GM12865 (cell line): ENCODE measurements at places on chromosomes 7 and 10.

- DNase-seq = no peak
Measured at GRCh38 chr7:131487217-131487616, 69.2 kb downstream of the PODXL start.

- DNase-seq = no peak
Measured at GRCh38 chr7:75885036-75885435, 6.2 kb downstream of the RHBDD2 start.

GRCh38 chr7:95421847-95422444, 12.9 kb downstream of the PON2 start:
- DNase-seq = no peak

- DNase-seq = peak; percentile 41
Measured at GRCh38 chr7:22733761-22734160, 6.8 kb downstream of the IL6 start.

DNA sequence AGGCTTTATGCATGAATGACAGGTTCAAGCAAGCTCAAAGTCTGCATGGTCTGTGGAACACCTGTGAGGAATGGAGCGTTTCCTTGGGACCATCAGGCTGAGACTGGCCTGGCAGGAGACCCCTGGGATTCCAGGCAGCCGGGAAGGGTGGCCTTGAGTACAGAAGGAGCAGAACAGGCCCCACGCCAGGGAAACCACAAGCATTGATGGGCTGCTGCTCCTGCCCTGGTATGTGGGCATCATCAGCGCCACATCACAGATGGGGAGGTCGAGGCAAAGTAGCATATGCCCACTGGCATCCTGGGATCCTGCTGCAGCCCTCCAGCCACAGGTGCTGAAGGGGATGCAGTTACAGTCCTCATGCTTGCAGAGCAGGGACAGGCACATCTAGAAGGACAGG, 40.9 kb downstream of the ANTXRL start:
- DNase-seq = no peak

- DNase-seq = no peak
Measured at GRCh38 chr10:131815266-131816156, 85.3 kb upstream of the PPP2R2D start.

DNA sequence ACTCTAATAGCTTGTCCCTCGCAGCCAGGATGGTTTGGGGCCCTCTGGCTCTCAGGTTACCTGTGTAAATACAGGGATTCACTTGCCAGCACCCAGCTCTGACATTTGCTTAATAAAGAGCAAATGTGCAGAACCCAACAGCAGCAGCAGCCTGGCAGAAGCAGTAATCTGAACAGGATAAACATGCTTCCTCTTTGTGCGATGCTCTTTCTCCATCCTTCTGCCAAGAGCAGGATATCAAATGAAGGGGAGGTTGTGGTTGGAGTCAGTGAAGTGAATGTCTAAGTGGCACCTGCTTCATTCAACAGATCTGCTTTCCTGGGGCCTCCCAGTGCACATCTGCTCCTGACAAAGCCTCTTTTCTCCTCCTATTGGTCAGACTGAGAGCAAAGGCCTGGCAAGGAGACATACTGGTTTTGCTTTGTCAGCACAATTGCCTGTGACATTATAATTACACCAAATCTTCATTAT, 130.3 kb downstream of the NRF1 start:
- DNase-seq = no peak

DNA sequence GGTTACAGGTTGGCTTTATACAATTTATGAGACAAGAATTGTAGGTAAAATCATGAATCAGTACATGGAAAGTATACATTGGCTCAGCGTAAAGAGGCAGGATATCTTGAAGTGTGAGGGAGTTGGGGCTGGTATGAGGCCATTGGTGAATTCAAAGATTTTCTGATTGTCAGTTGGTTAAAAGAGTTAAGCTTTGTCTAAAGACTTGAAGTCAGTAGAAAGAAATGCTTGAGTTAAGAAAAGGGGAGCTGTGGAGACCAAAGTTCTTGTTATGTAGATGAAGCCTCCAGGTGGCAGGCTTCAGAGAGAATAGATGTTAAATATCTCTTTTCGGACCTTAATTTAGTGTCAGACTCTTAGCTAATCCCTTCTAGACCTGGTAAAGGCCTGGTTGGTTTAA, 341.0 kb downstream of the GALNT17 start:
- no peak for DNase-seq

DNA sequence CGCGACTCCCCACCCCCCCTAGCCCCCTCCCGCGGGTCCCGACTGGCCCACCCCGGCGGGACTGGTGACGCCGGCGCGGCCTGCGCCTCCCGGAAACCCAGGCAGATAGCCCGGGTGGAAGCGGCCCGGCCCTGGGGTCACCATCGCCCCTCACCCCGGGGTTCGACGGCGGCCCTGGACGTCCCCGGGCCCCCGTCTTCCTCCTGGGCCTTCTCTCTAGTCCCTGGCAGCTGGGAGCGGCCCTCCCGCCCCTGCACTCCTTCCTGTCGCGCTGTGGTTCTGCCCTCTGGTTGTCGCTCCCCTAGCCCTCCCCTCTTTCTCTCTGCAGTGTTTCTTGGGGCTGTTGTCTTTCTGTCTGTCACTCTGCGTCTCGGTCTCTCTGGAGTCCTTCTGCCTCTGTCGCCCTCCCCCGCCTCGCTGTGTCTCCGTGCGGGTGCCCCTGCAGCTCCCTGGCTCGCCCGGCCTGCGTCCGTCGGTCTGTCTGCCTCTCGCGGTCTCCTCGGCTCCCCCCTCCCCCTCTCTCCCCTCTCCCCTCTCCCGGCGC, 90.5 kb upstream of the PAX2 start:
- DNase-seq = no peak

DNA sequence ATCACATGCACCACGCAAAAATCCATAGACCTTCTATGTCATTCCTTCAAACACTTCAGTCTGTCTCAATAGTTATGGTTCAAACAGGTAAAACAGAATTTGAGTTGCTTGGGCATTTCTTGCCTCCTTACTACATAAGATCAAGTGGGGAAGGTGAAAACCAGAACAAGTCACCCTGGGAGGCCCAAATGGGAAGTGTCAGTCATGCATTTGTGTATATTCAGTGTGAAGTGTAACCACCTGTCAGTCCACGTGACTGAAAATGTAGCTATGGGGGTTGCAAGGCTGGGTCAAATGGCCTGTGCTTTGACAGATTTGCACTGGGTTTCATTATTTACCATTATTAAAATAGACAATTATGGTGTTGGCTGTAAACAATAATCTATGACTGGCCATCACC, 176.6 kb upstream of the VIPR2 start:
- DNase-seq = no peak

DNA sequence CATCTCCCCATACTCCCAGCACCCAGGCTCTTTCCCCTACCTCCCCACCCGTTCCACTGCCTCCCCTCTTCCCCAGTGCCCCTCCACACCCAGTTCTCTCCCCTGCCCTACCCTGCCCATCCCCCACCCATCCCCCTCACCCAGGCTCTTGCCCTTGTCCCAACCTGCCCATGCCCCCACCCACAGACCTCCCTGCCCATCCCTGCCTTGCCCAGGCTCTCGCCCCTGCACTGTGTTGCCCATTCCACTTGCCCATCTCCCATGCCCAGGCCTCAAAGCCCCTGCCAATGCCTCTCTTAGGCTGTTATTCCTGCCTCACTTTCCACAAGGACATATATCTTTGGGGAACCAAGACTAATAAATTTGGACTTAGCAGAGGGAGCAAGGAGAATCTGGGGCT, 262.6 kb upstream of the CXCL12 start:
- no peak for DNase-seq

GRCh38 chr7:21934808-21935207, 10.9 kb downstream of the CDCA7L start:
- DNase-seq = no peak

- peak; percentile 60 for DNase-seq
Measured at GRCh38 chr10:108049668-108050067, 885.2 kb upstream of the SORCS1 start.

- DNase-seq = no peak
Measured at GRCh38 chr7:2350055-2350454, 4.6 kb upstream of the EIF3B start.

DNA sequence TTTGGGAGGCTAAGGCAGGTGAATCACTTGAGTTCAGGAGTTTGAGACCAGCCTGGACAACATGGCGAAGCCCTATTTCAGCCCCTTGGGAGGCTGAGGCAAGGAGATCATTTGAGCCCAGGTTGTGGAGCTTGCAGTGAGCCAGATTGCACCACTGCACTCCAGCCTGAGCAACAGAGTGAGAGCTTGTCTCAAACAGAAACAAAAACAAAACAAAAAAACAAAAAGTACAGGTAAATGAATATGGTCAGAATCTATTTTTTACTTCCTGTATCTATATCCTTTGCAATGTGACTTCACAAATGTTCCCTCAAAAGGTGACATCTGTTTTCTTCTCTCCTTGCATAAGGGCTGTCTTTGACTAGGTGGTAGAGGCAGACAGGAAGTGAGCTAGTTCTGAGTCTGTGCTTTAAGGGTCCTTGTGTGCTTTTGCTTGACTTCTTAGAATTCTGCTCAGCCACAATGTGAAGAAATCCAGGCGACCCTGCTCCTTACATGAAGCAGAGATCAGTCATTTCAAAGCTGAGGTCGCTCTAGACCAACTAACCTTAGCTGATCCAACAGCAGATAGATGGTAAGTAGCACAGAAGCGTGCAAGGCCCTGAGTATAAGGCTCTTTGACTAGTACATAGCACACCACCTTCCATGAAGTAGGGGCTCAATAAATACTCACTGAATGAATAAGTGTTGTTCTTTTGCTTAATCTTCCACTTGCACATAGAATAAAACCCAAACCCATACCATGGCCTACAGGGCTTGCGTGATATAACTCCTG, 423.2 kb upstream of the PCDH15 start:
- DNase-seq = peak; percentile 1

GRCh38 chr7:11130012-11130411, 156.3 kb downstream of the PHF14 start:
- no peak for DNase-seq

GRCh38 chr10:119103241-119103902, 541 bp upstream of the DENND10 start:
- no peak for DNase-seq

DNA sequence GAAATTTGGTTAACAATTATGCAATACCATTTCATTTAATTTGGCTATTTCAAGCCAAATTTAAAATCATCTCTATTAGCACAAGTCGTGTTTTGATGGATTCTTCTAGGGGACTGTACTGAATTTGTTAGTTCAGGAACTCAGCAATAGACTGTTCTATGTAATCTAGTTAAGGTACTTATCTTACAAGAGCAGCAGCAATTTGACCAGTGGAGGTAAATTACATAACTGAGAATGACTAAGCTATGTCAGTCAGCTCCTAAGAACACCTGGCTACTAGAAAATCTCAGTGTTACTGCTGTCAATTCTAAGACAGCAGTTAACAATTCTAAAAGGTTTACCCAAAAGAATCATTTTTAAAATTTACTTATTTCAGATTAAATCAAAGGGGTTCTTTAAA, 513.9 kb upstream of the ZWINT start:
- no peak for DNase-seq

- DNase-seq = peak; percentile 41
Measured at GRCh38 chr7:105759670-105760550, 116.5 kb downstream of the ATXN7L1 start.

GRCh38 chr7:85224171-85224570, 37.3 kb upstream of the SEMA3D start:
- no peak for DNase-seq

DNA sequence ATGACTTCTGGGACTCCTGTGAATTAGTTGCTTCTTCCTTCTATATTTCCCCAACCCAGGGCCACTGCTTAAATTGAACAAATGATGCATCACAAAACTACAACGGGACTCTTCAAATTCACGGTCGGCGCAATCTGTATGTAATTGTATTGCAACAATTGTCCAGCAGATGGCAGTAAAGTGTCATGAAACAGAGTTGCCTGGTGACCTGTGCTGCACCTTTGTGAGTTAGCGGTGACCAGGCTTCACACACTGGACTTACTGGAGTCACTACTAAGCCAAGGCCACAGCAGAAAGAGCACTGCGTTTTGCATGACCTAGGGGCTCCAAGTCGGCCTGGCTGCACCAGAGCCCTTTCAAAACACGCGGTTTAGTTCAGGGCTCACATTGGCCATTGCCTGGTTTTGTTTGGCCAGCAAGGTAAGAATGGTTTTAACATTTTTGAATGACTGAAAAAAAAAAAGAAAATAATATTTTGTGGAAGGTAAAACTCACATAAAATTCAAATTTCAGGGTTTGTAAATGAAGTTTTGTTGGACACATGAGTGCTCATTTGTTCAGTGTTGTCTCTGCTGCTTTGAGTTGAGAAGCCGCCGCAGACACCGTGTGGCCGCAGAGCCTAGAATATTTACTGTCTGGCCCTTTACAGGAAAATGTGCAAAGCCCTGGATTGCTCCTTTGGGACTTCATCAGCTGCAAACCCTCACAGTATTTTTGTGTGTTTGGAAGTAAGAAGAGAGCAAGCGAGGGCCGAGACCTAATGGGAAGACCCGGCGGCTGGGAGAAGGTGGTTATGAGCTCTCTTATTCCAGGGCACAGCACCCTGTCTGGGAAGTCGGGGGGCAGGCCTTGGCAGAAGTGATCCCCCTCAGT, 23.2 kb upstream of the ZNF32 start:
- peak; percentile 72 for DNase-seq

DNA sequence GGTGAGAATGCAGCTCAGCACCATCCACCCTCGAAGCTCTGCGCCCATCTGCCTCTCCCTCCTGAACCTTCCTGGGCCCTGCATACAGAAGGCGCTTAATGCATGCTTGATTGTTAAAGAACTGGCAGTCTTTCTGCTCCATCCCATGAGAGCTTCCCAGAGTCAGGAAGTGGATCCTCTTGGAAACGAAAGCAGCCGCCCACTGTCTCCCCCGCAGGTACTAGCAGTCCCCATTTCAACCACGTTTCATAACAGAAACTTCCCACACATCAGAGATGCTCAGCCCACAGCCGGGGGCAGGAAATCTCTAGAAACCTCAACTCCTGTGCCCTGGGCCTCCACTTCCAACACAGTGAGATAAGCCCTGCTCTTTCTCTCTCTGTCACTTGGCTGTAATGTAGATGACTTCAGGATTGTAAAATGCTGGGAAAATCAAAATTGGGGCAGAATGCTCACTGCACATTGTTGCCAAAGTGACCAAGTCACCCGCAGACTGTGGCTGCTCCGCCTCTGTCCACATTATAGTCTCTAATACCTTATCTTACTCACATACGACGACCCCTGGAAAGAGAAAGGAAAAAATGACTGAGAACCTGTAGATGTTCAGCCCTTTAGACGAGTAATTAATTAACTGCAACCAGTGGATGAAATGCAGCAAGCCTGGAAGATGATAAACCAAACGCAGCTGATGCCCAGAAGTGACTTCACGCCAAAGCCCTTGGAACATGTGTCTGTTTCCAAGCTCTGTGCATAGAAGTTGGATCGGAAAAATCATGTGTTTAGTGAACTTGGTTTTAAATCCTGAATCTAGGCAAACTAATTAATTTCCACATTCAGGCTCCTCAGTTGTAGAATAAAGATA, 28.5 kb downstream of the GSDME start:
- peak; percentile 48 for DNase-seq

DNA sequence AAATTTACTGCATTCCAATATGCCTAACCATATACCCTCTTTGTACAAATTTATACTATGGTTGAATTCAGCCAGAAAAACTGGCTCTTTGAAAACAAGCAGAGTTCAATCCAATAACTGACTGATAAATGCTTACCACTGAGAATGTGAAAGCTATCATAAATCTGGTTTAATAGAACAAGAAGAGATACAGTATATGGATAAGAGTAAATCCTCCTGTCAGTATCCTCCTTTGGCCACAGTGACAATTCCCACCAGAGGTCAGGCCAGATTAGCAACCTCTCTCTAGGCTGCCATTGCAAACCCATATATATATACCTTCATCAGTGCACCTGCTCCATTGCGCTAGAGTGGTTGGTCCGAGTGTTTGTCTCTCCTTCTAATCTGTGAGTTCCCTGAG, 647.2 kb downstream of the GRM8 start:
- no peak for DNase-seq

- DNase-seq = no peak
Measured at GRCh38 chr7:3301831-3302618, 973 bp downstream of the SDK1 start.
